ENCODE measurements at places on chromosomes 12 and 14.

DNA sequence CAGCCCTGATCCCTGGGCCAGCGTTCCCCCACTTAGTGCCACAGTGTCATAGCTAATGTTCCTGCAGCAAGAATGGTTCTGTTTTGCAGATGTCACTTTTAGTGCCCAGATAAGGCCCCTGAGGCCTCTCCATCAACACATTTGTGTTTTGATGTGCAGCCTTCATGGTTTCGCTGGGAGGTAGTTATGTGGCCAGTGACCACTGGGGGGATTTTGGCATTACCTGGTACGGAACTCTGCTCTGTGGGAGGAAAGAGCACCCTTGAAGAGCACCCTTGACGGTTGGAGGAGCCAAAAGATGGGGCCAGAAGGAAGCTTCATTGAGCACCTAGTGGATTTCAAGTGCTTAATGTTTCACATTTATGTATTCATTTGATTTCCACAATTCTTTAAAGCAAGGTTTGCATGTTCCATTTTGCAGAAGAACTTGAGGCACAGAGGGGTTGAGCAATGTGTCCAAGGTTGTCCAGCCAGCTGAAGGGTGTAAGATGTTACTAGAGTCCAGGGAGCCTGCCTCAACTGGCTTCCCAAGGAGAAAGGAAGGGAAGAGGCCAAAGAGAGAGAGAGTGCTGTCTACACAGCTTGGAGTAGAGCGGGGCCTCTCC lies 13.0 kb downstream of the SERPINA11 start:
- no peak for DNase-seq

GRCh38 chr12:11787933-11788849 lies 138.7 kb downstream of the ETV6 start:
- no peak for DNase-seq

- DNase-seq: peak; percentile 54
Observed at GRCh38 chr12:122834921-122835749, at the start of gene HIP1R. Gene HIP1R, plus strand, starts transcription at chr12:122835457. Its CDS starts 94 bp downstream, at chr12:122835551.

- no peak for DNase-seq
Observed at GRCh38 chr14:105026033-105026785, 5.3 kb upstream of the CDCA4 start.

- DNase-seq: no peak
Observed at GRCh38 chr12:76199808-76200207, 115.3 kb upstream of the NAP1L1 start.

DNA sequence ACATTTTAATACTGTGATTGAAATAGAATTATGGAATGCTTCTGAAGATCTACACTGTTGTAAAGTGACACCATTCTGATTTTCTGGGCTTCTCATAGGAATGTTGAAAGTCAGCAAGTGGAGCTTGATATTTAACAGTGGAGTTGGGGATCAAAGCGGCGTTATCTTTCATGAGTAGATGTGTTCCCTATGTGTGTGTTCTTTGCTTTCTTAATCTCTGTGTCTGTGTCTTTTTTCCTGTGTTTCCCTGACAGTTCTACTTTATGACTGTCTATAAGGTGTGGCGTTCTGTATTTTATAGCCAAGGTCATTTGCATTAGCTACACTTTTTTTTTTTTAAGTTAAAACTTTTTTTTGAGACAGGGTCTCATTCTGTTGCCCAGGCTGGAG lies 24.7 kb downstream of the SYNE2 start:
- no peak for DNase-seq

DNA sequence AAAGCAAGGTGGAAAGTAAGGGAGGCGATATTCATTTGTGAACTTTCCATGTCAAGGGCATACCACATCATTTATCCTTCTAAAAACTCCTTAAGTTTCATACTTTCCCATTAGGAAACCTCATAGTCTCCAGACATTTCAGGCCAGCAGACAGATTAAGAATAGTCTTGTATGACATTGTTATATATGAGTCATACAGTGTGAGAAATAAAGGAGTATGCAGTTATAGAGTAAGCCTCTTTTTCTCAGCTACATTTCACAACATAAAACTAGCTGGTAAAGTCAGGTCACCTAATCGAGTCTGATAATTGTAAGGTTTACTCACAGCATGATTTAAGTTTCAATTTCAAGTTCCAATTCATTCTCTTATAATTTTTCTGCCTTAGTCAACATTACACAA lies 164.3 kb downstream of the GRIP1 start:
- no peak for DNase-seq

DNA sequence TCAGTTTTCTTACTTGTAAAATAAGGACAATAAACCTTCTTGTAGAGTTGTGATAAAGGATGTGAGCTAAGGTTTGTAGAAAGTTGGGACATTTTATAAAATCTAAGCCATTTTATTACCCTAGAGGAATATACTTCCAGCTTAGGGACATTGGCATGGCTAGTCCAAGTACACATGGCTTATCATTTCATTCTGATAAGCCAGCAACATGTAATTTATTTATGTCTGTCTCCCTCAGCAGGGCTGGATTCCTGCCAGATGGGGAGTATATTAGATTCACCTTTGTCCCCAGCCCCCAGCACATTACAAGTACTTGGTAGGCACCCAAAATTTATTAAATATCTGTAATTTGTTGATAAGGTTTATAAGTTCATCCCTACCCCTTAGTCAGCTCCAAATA lies 6.3 kb upstream of the ATG14 start:
- no peak for DNase-seq

Measured in activated T-cell treated with anti-CD3 and anti-CD28 coated beads for 4 hours (primary cell).